ENCODE measurements at places on chromosomes 13 and 19.

DNA sequence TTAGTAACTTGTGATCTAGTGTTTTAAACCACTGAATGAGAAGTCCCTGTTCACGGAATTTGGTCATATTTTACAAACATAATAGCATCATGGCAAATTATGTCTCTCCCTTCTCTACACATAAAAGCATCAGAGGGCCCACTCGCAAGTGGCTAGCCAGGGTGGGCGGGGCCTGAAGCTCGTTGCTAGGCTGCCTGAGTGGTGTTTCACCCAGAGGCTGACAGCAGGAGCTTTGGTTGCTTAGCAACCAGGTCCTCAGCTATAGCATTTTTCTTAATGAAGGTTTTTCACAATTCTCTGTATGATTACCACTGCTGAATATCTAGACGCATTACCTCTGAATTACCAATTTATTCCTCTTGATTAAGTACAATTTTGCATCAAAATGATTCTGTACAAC, 126.5 kb downstream of the NALCN start:
- peak; percentile 42 for DNase-seq

DNA sequence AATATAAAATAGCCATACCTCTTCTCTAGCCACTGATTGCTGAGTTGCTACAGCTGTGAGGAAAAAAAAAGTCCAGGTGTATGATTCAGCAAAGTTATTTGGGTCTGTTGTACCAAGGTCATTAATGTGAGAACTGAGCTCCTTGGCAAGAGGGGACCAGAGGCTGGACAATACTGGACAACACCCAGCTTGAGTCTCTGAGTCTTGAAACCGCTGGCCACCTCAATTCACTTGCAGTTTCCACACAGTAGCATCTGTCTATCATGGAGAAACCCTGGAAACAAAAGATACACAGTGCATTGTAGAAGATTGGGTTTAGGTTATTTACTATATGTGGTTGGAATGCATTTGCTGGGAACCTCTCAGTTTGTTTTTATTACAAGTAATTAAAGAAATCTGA, 60.4 kb downstream of the WDFY2 start:
- DNase-seq: no peak

- DNase-seq: no peak
These were observed 1115.4 kb downstream of the SLITRK1 start for GRCh38 chr13:82766732-82767321.

- no peak for DNase-seq
These were observed 38.7 kb downstream of the BRCA2 start for GRCh38 chr13:32354040-32354439.

DNA sequence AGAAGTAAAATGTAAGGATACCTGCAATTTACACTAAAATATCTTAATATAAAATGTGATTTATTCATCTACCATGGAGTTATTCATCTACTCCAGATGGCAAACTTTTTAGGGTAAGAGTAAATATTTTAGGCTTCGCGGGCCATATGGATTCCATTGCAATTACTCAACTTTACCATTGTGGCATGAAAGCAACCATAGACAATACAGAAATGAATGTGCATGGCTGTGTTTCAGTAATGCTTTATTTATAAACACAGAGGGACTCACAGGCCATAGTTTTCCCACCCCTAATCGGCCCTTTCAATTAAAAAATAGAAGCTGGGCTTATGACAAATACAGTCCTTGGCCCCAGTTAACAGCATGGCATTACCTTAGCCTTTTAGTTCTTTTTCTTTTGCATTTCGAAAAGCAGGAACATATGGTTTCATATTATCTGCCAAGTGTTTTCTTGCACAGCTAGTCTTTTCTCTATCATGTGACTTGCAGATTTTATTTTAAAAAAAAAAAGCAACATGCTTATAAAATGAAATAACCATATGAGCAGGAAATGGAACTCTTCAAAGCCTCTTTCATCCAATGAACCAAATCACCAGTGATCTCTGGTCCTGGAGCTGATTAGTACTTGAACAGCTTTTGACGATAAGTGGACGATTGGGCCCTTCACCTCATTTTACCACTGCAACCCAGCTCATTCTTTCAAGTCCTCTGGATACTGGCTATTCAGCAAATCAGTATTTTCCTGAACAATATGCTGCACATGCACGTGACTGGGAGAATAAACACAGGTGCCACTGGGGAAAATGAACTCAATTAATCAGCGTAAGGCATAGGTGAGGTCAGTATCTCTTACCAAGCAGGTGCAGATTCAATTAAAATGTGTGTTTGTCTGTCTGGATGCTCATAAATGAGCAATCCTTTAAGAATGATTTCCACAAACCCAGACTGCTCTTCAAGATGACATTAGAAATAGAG, 63.9 kb downstream of the LHFPL6 start:
- DNase-seq: no peak

DNA sequence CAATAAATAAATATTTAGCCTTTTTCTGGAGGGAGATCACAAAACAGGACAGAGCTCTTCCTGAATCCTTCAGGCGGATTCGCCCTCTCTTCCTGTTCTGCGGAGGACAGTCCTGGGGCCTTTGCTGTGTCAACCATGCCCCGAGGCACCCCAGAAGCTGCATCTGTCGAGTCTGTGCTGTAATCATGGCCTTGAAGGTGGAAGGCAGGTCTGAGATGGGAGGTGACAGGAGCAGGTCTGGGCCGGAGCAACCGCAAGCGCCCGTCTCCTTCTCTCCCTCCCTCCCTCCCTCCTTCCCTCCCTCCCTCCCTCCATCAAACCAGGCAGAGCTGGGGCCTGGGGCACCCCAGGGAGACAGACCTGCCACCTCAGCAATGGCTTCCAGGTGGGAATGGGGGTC, 4.6 kb upstream of the FXYD3 start:
- DNase-seq: no peak

GRCh38 chr19:48768994-48769713, 13.8 kb downstream of the FGF21 start:
- DNase-seq: no peak

DNA sequence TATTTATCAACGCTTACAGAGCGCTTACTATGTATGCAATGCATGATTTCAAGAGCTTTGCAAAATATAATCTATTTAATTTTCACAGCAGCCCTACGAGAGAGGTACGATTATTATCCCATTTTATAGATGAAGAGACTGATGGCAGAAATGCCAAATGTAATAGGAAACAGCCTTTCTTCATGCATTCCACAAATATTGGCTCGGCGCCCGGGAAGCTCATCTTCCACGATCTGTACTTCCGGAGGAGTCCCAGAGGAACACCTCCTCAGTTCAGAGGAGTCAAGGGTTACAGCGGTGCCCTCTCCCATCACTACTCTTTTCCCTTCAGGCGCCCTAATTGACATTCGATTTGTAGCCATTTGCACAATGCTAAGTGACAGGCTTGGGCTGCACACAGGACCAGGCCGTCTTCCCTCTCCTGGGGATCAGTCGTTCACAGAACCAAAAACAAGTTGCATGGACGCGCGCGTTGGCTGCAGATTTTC, 1.1 kb upstream of the ARHGAP35 start:
- no peak for DNase-seq

DNA sequence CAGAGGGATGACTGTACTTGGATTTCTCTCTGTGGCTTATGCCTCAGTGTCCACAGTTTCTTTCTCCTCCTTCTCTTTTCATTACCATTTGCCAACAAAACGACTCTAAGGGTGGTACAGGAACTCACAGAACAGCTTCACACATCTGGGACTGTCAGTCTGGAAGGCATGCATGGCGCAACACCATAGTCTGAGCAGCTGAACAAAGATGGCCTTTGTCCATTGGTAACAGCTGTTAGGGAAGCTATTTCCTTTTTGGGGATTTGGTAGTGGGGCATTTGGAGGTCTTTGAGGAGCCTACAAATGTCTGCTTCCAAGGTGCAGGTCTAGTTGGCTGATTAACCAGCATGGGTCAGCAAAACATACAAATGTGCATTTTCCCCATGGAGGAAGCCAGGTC, 81.4 kb upstream of the PCDH8 start:
- no peak for DNase-seq

DNA sequence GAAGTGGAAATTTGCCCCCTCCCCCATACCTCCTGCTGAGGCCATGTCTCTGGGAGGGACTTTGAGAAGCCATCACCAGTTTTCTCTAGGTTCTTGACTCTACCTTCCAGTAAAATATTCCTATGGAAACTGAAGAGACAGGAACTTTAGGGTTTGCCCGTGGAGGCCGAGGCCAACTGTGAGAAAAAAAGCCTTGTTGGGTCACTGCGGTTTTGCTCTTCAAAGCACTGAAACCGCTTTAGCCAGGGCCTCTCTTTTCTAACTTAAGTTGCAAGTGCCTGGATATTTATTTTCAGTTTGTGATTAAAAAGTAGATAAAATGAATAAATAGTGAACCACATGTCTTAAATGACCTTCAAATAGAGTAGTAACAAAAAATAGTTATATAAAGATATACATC, 159.7 kb upstream of the TSC22D1 start:
- DNase-seq: no peak

DNA sequence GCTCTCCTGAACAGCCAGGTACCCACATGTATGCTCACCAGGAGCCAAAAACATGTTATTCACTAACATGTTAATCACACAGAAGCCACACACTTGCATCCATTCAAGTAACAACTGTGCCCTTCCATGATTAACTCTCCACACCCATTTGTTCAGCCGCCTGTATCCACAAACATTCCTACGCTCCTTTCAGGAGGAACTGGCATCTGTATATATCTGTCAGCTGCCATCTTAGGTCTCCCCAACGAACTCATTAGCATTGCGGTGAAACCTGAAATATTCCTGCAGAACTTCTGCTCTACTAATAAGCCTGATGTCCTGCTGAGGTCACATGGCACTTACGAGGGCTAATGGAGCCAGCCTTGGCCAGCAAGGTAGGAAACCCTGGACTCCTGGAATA, 33.0 kb downstream of the OLFM2 start:
- DNase-seq: no peak

GRCh38 chr13:94710881-94711560, 1.3 kb downstream of the SOX21 start:
- no peak for DNase-seq

- no peak for DNase-seq
These were observed 711 bp downstream of the CAMSAP3 start for GRCh38 chr19:7596211-7596937.

DNA sequence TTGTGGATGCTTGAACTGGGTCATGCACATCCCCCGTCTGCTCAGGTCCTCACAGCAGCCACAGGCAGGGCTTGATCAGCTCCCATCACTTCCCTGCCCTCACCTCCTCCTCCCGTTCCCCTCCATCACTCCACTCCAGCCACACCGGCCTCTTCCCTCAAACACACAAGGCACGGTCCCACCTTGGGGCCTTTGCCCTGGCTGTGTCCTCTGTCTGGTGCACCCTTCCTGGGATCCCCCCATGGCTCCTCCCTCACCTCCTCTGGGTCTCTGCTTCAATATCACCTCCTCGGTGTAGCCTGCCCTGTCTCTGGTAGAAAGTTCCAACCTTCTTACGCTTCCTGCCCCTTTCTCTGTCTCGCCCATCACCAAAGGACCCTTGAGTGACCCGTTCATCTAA, 16.0 kb downstream of the GTPBP3 start:
- DNase-seq: no peak

DNA sequence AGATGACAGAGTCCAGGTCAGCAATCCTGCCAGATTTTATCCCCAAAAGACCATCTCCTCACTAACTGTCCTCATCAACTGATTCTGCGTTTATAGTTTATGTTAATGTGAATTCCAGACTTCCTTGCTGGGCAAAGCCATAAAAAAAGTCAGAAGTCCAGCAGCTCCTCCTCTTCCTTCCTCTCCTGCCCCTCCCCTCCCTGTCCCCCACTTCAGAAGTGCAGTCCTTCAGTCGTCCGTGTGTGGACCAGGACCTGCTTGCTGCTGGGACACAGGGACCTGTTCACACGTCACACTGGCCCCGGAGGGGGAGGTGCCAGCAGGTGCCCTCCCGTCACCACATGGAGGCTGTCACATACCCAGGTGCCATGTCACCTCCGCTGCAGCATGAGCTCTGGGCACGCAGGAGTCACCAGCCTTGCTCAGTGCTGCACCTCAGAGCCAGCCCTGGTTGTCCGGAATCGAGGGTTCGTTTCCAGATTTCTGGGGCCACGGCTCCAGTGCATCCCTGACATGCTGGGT, 4.0 kb upstream of the MCF2L start:
- no peak for DNase-seq

GRCh38 chr13:36163809-36164308, 32.7 kb upstream of the DCLK1 start:
- no peak for DNase-seq

DNA sequence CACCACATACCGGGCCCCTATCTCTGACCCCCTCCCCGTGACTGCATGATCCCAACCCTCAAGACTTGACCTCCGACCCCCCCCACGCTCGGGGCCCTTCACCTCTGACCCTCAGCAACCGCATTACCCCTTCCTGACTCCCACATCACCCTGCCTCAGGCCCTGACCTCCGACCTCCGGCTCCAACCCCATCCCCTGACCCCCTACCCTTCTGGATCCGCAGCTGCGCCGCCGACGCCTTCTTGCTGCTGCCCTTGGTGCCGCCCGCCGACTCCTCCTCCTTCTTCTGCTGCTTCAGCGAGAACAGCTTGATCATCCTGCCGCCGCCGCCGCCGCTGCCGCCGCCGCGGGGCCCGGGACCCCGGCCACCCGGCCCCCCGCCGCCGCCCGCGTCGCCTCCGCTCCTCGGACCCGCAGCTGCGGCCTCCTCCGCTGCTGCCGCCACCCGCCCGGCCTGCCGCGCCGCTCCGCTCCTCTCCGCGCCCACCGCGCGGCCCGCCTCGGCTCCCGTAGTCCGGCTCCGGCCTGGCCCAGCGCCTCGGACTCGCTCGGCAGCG, at the start of gene UBE2M:
Gene UBE2M, minus strand, starts transcription at position 546 of the 557 bp plus-strand sequence. Its CDS starts 230 bp downstream, at position 316.
- no peak for DNase-seq

DNA sequence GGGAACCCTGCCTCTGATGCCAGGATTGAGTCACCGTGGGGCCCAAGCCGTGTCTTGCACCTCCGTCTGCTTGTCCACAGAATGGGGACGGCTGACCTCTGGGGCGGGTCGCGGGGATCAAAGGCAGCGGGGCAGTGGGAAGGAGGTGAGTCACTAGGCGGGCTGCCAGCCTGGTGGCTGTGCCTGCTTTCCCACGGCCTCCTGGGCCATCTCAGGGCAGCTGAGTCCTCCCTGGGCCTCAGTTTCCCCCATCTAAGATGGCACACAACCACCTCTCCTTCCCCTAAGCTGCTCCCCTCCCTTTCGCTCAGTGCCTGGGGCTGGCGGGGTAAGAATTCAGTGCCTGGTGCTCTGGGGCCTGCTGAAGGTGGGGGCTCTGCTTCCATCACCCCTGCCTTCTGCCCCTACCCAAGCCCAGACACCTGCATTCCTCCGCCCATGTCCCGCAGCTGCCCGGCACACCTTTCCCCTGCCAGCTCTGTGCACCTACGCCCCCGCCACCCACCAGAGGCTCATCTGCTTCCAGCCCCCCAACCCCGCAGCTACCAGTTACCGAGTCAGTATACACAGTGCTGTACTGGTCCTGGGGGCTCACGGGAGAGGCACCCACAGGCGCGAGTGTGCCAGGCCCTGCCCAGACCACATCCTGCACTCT, 3.5 kb downstream of the MKNK2 start:
- DNase-seq: peak; percentile 75

DNA sequence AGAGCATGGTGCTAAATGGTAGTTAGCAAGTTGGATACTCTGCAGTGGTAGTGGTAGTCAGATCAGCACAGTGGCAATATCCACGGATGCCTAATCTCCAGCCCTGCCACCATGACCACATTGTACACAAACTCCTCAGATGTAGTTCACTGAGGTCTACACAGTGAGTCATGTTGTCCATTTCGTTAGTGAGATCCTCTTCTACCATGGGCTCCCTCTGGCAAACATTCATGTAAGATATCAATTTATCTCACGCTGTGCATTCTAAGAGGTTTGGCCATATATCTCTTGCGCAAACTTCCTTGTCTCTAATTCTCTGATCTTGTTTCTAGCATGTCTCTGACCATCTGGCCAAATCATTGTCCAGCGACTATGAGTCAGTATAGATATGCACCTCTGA, 58.2 kb downstream of the POLR1D start:
- no peak for DNase-seq

Measured in H54 (cell line).